Uterus (tissue), 4 donors: ENCODE measurements at places on chromosomes 7 and 10. TPM values are rescaled to one million over a fixed set of nuclear protein-coding genes. Genes with fewer than 3 reads are reported as not detected.

GRCh38 chr7:45259966-45260646, 102.5 kb downstream of the RAMP3 start:
- H3K4me3 ChIP-seq, result no peak overlapping the region
- no peaks in the 10 kb centered on the region for H3K4me1 ChIP-seq
- no peaks in the 10 kb centered on the region for H3K36me3 ChIP-seq
- no peaks in the 10 kb centered on the region for H3K27me3 ChIP-seq
- no peak for DNase-seq

GRCh38 chr7:51026341-51026740, 243.6 kb upstream of the GRB10 start:
- H3K4me3 ChIP-seq, result no peak overlapping the region
- no peaks in the 10 kb centered on the region for H3K36me3 ChIP-seq
- no peak overlapping the region for H3K27ac ChIP-seq
- H3K4me1 ChIP-seq, result no peaks in the 10 kb centered on the region

DNA sequence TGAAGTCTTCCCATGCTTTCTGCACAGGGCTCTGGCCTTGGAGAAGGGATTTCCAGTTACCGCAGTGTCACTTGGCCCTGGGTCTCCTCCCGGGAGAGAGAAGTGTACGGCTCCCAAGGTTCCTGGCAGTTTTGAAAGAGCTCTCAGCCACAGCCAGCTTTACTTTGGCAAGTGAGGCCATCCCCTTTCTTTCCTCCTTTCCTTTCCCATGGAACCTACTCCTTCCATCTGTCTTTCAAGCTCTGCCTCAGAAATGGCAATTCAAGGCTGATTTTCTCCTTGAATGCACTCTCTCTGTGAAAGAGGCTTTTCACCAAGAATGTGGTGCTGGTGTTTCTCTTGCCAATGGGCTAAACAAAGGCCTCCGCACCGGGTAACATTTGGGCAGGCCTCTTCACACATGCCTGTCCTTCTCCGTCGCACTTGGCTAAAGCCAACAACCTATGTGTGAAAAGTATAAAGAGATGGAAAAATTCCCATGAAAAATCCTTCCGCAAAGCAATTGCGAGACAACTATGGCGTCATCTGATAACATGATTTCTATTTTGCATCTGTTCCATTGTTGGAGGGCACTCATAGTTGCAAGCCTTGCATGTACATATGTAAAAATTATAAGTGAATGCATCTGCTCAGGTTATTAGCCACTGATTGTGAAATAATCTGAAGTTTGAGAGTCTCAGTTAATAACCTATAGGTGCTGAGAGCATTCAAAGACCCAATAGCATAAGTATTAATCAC, 125.4 kb downstream of the PFKFB3 start:
- H3K4me1 ChIP-seq, result no peaks in the 10 kb centered on the region
- H3K36me3 ChIP-seq, result no peaks in the 10 kb centered on the region
- DNase-seq, result no peak
- no peak overlapping the region for H3K4me3 ChIP-seq
- H3K27ac ChIP-seq, result no peak overlapping the region

GRCh38 chr10:20299034-20299736, 483.0 kb downstream of the PLXDC2 start:
- no peak for DNase-seq
- no peak overlapping the region for H3K4me3 ChIP-seq
- H3K27me3 ChIP-seq, result no peaks in the 10 kb centered on the region
- no peak overlapping the region for H3K27ac ChIP-seq
- H3K4me1 ChIP-seq, result no peaks in the 10 kb centered on the region

DNA sequence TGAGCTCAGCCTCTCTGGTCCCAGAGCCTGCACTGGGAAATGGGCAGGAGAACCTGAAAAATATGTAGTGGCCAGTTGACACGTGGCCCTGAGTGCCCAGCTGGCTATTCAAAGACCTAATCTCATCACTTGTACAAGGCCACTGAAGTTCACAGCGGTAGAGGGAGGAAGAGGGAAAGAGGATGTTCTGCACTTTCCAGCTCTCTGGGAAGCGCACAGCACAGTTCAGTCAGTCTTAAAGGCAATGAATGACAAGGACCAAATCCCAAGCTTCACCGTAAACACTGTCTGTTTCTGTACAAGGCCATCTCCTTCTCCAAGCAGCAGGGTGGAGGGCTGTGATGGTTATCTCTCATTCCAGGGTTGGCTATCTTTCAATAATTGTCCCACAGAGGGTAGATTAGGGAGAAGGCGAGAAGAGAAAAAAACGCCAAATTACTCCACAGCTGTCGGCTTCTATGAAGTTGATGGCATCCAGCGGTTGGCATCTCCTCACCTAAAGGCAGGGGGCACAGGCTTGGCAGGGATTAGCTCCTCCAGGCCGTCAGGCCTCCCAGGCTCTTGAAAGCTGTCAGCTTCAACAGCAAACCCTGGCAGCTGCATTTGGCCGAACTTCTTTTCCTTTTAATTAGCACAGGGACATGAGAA, 10.6 kb downstream of the SFMBT2 start:
- H3K4me3 ChIP-seq, result no peak overlapping the region
- H3K27me3 ChIP-seq, result no peaks in the 10 kb centered on the region
- H3K27ac ChIP-seq, result no peak overlapping the region
- no peaks in the 10 kb centered on the region for H3K4me1 ChIP-seq
- no peak for DNase-seq

- H3K36me3 ChIP-seq, result no peaks in the 10 kb centered on the region
- H3K27me3 ChIP-seq, result no peaks in the 10 kb centered on the region
- DNase-seq, result no peak
- H3K27ac ChIP-seq, result no peak overlapping the region
- H3K4me1 ChIP-seq, result no peaks in the 10 kb centered on the region
- no peak overlapping the region for H3K4me3 ChIP-seq
Observed at GRCh38 chr7:80324032-80324431, 187.8 kb downstream of the GNAT3 start.

- peaks cover 80% of the 10 kb centered on the region for H3K27me3 ChIP-seq
- DNase-seq, result no peak
- no peak overlapping the region for H3K4me3 ChIP-seq
- no peaks in the 10 kb centered on the region for H3K36me3 ChIP-seq
- no peak overlapping the region for H3K27ac ChIP-seq
- H3K4me1 ChIP-seq, result no peaks in the 10 kb centered on the region
Observed at GRCh38 chr7:101172854-101173751, 7.0 kb downstream of the NAT16 start.

DNA sequence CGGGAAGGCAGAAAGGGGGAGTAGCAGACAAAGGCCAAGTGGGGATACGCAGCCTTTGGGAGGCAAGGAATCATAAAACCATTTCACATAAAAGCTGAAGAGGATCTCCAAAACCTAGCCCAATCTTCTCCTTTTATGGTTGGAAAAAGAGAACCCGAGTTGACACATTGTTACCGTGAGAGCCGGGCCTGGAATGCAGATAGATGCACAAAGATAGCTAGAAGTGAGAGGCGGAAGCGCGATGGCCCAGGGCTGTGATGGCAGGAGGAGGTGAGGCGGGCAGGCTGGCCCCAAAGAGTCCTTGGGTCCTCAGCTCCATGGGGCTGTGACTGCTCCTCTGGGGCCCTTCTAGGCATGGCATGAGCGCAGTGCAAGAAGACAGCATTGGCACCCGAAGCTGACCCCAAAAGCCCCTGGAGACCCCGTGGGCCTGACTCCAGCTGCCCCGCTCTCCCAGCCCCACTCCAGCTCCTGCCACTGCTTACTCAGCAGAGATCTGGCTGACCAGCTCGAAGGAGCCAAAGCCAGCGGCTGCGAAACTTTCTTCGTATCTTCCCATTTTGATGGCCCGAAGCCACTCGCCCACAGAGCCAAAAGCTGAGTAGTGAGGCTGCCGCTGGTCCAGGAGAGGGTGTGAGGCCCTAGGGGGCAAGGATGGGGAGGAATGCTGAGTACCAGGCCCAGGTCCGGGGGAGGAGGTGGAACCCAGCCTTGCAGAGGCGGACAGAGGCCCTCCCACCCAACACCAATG, 22.5 kb downstream of the EPHB4 start:
- H3K4me3 ChIP-seq, result no peak overlapping the region
- H3K4me1 ChIP-seq, result peaks cover 3% of the 10 kb centered on the region
- peak; percentile 84 for DNase-seq
- no peaks in the 10 kb centered on the region for H3K36me3 ChIP-seq

- H3K4me1 ChIP-seq, result no peaks in the 10 kb centered on the region
- H3K4me3 ChIP-seq, result no peak overlapping the region
Observed at GRCh38 chr7:4406288-4407058, 275.6 kb upstream of the FOXK1 start.

DNA sequence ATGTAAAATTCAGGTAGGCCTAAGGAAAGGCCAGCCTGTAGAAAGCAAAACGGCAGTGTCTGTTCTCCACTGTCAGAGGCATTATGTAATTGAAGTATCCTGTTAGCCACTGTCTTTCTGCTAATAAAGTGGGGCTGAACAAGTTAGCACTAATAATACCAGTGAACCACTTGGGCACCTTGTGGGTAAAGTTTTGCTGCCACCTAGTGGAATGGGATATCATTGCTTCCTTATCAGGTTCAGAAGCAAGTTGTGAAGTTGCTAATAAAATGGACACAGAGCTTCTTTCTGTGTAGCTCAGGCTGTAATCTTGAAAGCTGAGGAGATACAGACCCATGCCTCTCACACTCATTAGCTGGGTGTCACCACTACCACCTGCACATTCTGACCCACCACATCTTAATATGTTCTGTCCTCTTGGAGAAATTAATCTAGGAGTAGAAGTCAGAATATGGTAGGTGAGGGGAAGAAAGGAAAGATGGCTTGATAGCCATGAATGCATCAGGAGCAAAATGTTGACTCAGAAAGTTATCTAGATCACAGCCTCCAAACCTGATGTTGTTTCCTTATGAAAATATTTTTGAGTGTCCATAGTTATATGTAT, 175.1 kb downstream of the SEPTIN7 start:
- H3K4me1 ChIP-seq, result no peaks in the 10 kb centered on the region
- no peaks in the 10 kb centered on the region for H3K27me3 ChIP-seq
- H3K4me3 ChIP-seq, result no peak overlapping the region
- H3K36me3 ChIP-seq, result no peaks in the 10 kb centered on the region

- no peaks in the 10 kb centered on the region for H3K27me3 ChIP-seq
- H3K4me1 ChIP-seq, result no peaks in the 10 kb centered on the region
- H3K36me3 ChIP-seq, result no peaks in the 10 kb centered on the region
Observed at GRCh38 chr7:122430710-122431109, 126.2 kb upstream of the FEZF1 start.

GRCh38 chr7:83739527-83739926, 90.6 kb upstream of the SEMA3E start:
- no peaks in the 10 kb centered on the region for H3K36me3 ChIP-seq
- no peak overlapping the region for H3K27ac ChIP-seq
- peaks cover 3% of the 10 kb centered on the region for H3K27me3 ChIP-seq

- no peak overlapping the region for H3K27ac ChIP-seq
- no peak overlapping the region for H3K4me3 ChIP-seq
- no peaks in the 10 kb centered on the region for H3K36me3 ChIP-seq
- H3K27me3 ChIP-seq, result no peaks in the 10 kb centered on the region
- no peak for DNase-seq
Observed at GRCh38 chr10:92119340-92119739, 171.5 kb downstream of the CPEB3 start.

- H3K27me3 ChIP-seq, result no peaks in the 10 kb centered on the region
- peak overlapping the region; percentile 84 for H3K4me3 ChIP-seq
- H3K27ac ChIP-seq, result peak overlapping the region; percentile 97
- H3K4me1 ChIP-seq, result no peaks in the 10 kb centered on the region
- H3K36me3 ChIP-seq, result no peaks in the 10 kb centered on the region
Observed at GRCh38 chr7:107744345-107744750, 406 bp downstream of the CBLL1 start.

DNA sequence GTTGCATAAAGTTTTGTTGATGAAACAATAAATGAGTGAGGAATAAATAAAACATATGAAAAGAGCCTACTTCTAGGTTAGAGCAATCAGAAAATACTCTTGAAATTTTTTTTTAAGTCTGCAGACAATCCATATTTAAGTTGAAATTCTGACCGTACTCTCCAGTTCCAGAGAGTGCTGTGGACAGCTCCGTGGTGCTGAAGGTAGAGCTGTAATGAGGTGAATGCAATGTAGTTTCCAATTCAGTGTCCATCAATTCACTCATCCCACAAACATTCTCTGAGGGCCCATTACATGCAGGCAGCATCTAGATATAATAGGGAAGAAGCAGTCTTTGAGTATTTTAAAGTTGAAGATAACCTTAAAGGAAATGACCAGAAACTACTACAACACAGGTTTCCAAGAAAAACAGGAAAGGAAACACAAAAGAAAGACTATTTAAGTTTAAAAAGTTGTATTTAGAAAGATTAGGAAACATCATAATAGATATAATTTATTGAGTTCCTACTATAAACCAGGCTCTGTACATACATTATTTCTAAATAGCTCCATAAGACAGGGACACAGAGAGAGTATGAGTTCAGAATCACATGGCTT, 44.0 kb upstream of the CRTAC1 start:
- no peak overlapping the region for H3K27ac ChIP-seq
- H3K4me3 ChIP-seq, result no peak overlapping the region
- H3K27me3 ChIP-seq, result no peaks in the 10 kb centered on the region
- DNase-seq, result no peak
- no peaks in the 10 kb centered on the region for H3K36me3 ChIP-seq

GRCh38 chr10:7696545-7696944, 6.6 kb upstream of the ITIH2 start:
- H3K27ac ChIP-seq, result no peak overlapping the region
- no peaks in the 10 kb centered on the region for H3K36me3 ChIP-seq
- no peak overlapping the region for H3K4me3 ChIP-seq
- H3K4me1 ChIP-seq, result no peaks in the 10 kb centered on the region
- H3K27me3 ChIP-seq, result no peaks in the 10 kb centered on the region
- no peak for DNase-seq

GRCh38 chr7:137454246-137454724, 110.8 kb upstream of the PTN start:
- no peaks in the 10 kb centered on the region for H3K4me1 ChIP-seq
- no peaks in the 10 kb centered on the region for H3K36me3 ChIP-seq
- peak overlapping the region; percentile 70 for H3K27ac ChIP-seq
- DNase-seq, result no peak

GRCh38 chr10:89147256-89147655, 59.9 kb downstream of the CH25H start:
- DNase-seq, result no peak
- H3K27me3 ChIP-seq, result no peaks in the 10 kb centered on the region
- H3K4me3 ChIP-seq, result no peak overlapping the region
- H3K36me3 ChIP-seq, result no peaks in the 10 kb centered on the region
- no peaks in the 10 kb centered on the region for H3K4me1 ChIP-seq

GRCh38 chr10:4208499-4208898, 423.5 kb upstream of the KLF6 start:
- H3K4me1 ChIP-seq, result no peaks in the 10 kb centered on the region
- no peak overlapping the region for H3K4me3 ChIP-seq
- no peaks in the 10 kb centered on the region for H3K36me3 ChIP-seq
- DNase-seq, result no peak

The UBN2 gene
- total RNA-seq, result 23.0 TPM

The SLC18A3 gene
- not detected for total RNA-seq

The LRRD1 gene
- not detected for total RNA-seq

The RBM33 gene
- 20.6 TPM for total RNA-seq

The UBTD1 gene
- 6.6 TPM for total RNA-seq

The PPP1R17 gene
- total RNA-seq, result not detected

The AKR1C3 gene
- total RNA-seq, result 6.0 TPM

The TRPV5 gene
- total RNA-seq, result not detected

The OR6B1 gene
- not detected for total RNA-seq

The MYPN gene
- not detected for total RNA-seq

The SPDYE5 gene
- total RNA-seq, result not detected
